ENCODE measurements at places on chromosomes 2 and 18.
A peak's percentile ranks its signal among the peaks of the same experiment; 100 is the strongest.

- DNase-seq: no peak
Observed at GRCh38 chr2:10417551-10418335, 30.4 kb downstream of the ODC1 start.

DNA sequence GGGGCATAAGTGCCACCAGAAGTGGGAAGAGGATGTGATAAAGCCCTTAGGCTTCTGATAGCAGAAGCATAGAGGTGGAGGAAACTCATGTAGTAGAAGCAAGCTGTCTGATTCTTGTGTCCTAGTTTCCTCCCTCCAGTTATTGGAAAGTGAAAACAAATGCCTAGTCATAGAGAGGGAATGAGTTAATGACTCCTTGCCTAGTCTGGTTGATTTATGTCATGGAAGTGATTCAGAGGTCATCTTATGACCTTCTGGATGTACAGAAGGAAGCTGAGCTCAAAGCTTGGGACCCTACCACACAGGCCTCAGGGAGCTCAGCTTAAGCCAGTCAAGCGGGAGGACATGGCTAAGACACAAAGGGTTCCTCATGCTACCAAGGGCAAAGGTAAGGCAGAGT, 232.2 kb downstream of the THSD7B start:
- no peak for DNase-seq

DNA sequence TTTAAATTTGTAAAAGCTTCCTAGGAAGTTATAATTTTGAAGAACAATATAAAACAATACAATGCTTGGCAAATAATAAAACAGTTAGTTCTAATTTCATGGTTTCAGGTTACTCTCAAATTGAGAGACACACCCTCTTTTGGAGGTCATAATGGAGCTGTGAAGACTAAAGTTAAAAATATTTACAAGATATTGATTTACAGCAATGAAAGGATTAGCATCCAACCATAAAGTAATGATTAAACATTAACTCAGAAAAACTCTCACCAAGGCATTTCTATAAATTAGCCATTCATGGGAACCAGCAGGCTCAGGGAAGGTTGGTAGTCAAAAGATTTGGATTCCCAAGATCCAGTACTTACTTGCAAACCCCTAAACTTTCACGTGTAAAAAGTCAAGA, 6.4 kb downstream of the DPP4 start:
- DNase-seq: no peak

GRCh38 chr2:239040152-239040761, 192.4 kb downstream of the TWIST2 start:
- DNase-seq: no peak

GRCh38 chr2:65076345-65076710, 20.1 kb downstream of the CEP68 start:
- no peak for DNase-seq

GRCh38 chr2:5794012-5794411, 101.8 kb downstream of the SOX11 start:
- DNase-seq: no peak

- DNase-seq: no peak
Observed at GRCh38 chr2:118089139-118089800, 999 bp downstream of the INSIG2 start.

DNA sequence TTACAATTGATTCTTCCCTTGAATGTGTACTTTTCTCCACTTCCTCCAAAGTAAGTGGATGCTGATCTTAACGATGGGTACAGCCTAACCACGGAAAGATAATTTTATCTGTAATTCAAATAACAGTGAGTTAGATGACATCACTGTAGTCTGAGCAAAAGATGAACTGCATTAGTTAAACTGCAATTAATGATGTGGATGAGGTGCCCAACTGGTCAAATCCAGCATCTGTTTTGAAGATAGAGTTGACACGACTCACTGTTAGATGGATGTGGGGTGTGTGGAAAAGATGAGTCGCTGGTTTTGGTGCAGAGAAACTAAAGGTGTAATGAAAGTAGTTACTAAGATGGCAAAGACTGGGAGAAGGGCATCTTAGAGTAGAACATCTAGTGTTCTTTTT, 270.5 kb upstream of the MEIS1 start:
- no peak for DNase-seq

GRCh38 chr2:177692783-177693269, 300.3 kb downstream of the AGPS start:
- no peak for DNase-seq

- DNase-seq: no peak
Observed at GRCh38 chr18:22346953-22347605, 70.6 kb downstream of the CTAGE1 start.

- peak; percentile 32 for DNase-seq
Observed at GRCh38 chr2:110678457-110679336, 834 bp upstream of the BUB1 start.

GRCh38 chr2:68870215-68870614, 982 bp downstream of the BMP10 start:
- no peak for DNase-seq

DNA sequence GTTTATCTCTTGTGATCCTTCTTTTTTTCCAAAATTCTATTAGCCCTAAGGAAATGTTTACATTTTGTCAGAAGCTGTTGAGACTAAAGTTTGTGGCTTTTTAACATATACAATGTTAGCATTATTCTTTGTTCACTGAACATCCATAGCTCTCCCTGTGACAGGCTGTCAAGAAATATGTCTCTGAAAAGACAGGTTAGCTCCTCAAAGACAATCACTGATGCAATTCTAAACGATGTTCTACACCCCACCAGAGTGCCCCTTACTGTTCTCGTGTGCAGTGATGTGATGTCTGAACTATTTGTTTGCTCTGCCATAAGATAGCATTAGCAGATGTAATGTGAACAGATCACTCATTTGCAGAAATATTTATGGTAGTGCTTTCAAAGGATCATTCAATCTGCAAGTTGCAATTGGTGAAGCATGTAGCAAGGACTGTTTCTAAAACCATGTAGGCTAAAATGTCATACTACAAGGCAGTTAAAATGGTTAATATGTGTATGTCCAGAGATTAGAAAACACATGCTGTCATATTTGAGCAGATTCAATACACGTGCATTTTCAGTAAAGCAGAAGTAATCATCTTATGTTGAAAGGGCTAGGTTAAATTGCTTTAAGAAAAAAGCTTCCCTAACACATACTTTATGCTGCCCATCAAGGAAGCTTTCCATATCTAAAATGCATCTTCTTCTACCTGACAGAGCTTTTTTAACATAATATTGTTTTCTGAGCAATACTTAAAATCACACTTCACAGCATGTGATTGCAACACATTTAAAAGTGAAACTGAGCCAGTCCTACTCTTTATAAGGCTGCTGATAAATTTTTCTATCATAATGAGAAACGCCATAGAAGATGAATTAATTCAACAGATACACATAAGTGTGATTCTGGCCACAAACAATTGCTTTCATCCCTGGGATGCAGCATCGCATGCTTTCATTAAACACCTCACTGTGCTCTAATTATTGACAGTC, 285.7 kb upstream of the UBE2E3 start:
- DNase-seq: no peak

DNA sequence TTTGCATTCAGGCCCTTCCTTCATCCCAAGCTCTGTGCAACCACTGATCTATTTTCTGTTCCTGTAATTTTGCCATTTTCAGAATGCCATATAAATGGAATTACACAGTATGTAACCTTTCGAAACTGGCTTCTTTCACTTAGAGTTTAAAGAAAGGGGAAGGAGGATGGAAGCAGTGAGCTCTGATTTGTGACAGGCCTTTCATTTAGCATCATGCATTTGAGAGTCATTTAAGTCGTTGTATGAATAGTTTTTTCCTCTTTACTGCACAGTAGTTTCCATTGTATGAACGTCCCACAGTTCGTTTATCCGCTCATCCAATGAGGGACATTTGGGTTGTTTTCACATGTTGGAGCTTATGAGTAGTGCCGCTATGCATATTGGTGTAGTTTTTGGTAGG, 67.0 kb downstream of the LBH start:
- no peak for DNase-seq

DNA sequence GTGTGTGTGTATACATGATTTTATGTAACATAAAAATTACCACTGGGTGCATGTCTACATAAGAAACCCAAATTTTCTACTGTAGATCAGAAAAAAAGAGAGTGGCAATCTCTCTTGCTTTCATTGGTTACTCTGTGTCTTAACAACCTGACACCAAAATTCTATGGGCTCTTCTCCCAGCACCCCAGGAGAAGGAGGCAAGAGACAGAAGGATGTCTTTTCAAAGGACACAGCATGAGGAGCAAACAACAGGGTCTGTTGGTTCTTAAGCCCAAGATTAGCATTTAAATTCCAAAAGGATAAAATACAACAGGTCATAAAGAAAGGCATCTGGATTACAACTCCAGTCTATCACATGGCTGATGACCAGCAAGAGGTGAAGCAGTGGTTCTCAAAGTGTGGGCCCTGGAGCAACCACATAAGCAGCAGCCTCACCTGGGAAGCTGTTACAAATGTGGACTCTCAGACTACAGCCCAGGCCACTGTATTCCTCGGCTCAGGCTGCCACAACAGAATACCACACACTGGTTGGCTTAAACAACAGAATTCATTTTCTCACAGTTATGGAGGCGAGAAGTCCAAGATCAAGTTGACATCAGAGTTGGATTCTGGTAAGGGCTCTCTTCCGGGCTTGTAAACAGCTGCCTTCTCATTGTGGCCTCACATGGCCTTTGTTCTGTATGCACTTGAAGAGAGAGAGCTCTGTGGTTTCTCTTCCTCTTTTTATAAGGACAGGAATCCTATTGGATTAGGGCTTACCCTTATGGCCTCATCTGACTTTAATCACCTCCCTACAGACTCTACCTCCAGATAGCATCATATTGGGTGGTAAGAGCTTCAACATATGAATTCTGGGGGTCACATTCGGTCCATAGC, 79.8 kb upstream of the RNF152 start:
- DNase-seq: no peak

- no peak for DNase-seq
Observed at GRCh38 chr2:132438691-132439090, 22.1 kb downstream of the GPR39 start.
